ENCODE measurements at places on chromosomes 1 and 21. TPM values are rescaled to one million over a fixed set of nuclear protein-coding genes. Genes with fewer than 3 reads are reported as not detected.

GRCh38 chr1:65469126-65469888 lies 48.8 kb downstream of the LEPR start:
- no peak for DNase-seq

DNA sequence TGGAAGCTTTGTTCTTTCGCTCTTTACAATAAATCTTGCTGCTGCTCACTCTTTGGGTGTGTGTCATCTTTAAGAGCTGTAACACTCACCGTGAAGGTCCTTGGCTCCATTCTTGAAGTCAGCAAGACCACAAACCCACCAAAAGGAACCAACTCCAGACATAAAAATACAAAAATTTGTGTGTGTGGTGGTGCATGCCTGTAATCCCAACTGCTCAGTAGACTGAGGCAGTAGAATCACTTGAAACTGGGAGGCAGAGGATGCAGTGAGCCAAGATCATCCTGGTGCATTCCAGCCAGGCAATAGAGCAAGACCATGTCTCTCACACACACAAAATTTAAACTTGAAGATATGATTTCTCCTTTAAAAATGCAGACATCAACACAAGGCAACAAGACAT lies 1431.7 kb upstream of the B3GALT2 start:
- no peak for DNase-seq

The LCE3B gene
- total RNA-seq, result not detected

- no peak for DNase-seq
These were observed 364.5 kb upstream of the DUSP10 start for GRCh38 chr1:222106377-222106776.

The LCE1F gene
- total RNA-seq, result not detected

DNA sequence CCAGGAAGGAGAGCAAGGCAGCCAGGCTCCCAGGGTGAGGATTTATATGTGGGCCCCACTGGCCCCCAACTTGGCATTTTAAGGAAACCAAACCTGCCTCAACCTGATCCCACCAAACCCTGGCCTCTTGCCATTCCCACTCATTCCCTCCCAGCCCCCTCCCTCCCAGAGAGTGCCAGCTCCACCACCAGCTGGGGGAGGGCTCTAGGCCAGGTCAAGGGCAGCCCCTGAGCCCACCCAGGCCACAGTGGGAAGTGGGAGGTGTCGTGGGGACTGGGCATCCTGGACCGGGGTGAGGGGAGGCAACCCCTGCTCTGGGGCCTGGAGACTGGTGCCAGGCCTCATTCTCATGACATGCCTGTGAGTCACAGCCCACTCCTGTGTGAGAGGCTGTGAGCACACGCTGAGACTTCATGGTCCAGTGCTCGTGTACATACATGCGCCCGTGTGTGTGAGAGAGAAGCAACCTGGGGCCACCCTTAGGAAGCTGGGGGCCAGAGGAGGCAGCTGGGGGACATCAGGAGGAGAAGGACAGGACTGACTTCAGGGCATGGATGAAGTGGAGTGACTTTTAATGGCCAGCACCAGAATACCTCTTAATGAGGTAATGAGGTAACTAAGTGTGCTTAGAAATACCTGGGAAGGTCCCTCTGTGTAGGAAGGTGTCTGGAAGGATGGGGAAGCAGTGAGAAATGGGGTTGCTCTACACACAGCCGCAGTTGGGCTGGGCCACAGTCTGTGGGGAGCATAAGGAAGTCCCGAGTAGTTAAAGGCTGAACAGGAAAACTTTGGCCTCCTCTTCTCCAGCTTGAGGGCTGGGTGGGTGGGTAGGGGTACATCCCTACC lies at the start of gene S100A2:
Gene S100A2, minus strand, starts transcription at position 316 of the 846 bp plus-strand sequence. CDS start 1,967 bp downstream, outside the sequence.
- peak; percentile 75 for DNase-seq

DNA sequence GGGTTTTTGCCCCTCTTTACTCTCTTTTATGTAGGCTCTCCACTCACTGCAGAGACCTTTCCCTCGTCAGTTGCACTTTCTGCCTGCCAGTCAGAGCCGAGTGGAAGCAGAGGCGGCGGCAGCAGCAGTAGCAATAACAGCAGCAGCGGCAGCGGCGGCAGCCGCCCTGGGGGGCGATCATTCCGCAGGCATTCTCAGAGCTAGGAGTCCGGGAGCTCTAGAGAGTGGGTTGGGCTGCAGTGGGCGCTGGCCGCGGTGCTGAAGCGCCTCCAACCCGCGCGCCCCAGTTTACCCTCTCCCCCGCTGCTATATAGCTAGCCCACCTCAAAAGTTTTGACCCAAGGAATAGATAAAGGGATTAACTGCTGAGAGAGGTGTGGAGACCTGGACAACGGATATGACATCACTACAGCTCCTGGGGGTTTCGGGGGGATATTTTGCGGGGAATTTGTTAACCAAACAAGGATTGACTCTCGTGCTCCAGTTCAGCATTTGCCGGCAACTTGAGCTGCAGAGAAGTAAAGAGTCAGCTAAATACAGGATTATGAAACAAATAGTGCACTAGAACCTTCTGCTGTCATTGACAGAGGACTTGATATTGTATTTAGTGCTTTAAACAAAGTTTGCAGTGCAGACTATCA lies at the start of gene OLFM3:
Gene OLFM3, minus strand, starts transcription at position 102 of the 641 bp plus-strand sequence.
- no peak for DNase-seq

GRCh38 chr1:150577557-150578271 lies 1.7 kb downstream of the MCL1 start:
- no peak for DNase-seq

- peak; percentile 44 for DNase-seq
These were observed 16.9 kb downstream of the PFKFB2 start for GRCh38 chr1:207069858-207070506.

The CDK11A gene
- total RNA-seq, result 15.9 TPM

DNA sequence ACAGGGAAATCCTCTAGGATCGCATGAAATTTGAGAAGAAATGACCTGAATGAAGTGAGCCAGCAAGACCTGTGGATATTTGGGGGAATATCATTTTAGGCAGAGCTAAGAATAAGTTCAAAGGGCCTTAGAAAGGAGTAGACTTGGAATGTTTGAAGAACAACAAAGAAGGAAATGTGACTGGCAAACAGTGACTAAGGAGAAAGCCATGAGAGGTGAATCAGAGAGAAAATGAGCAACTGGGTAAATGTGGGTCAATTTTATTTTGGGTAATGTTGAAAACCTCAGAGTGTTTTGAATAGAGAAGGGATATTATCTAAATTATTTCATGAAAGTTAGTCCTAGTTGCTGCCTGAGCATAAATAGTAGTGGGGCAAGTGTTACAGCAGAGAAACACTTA lies 672.8 kb downstream of the LMO4 start:
- no peak for DNase-seq

- no peak for DNase-seq
These were observed at the start of gene CFAP74 for GRCh38 chr1:2003541-2004131. TSS of gene CFAP74 (minus strand) at chr1:2003786. CDS start at chr1:1990956, 12,830 bp downstream.

The GPX7 gene
- total RNA-seq, result 9.6 TPM

- peak; percentile 35 for DNase-seq
These were observed 8.2 kb upstream of the SMCP start for GRCh38 chr1:152869808-152870419.

GRCh38 chr1:203269654-203270020 lies 35.7 kb upstream of the BTG2 start:
- DNase-seq, result no peak

The TMPRSS3 gene
- total RNA-seq, result not detected

- no peak for DNase-seq
These were observed 15.8 kb upstream of the HSPG2 start for GRCh38 chr1:21952786-21953520.

DNA sequence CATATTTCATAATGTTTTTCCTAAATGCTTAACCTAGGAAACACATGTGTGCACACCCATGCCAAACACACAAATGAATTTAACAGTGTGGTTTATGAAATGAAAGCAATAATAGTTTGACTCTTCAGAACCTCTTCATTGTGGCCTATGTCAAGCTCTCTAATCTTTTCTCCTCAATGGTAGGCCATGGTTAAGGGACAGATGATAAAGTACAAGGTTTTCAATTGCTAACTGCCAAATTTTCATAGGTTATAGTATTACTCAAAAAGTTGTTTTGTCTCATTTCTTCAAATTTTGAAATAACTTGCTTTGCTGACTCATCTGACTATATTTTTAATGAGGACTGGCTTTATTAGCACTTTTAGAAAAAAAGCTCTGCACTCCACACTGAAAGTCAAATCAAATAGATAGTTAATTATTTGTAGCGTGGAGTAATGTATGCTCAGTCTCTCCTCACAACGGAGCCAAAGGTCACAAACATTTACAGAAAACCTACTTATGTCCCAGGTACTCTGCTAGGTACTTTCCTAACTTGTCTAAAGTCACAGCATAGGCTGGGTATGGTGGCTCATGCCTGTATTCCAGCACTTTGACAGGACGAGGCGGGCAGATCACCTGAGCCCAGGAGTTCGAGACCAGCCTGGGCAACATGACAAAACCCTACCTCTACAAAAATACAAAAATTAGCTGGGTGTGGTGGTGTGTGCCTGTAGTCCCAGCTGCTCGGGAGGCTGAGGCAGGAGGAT lies 3.0 kb upstream of the ADCY10 start:
- no peak for DNase-seq

The CLCA1 gene
- total RNA-seq, result not detected

GRCh38 chr1:107365527-107366240 lies 224.8 kb downstream of the NTNG1 start:
- DNase-seq, result no peak

- DNase-seq, result no peak
These were observed 11.4 kb downstream of the WNT2B start for GRCh38 chr1:112520166-112520565.

GRCh38 chr1:16617114-16617631 lies 3.8 kb upstream of the NBPF1 start:
- DNase-seq, result no peak

DNA sequence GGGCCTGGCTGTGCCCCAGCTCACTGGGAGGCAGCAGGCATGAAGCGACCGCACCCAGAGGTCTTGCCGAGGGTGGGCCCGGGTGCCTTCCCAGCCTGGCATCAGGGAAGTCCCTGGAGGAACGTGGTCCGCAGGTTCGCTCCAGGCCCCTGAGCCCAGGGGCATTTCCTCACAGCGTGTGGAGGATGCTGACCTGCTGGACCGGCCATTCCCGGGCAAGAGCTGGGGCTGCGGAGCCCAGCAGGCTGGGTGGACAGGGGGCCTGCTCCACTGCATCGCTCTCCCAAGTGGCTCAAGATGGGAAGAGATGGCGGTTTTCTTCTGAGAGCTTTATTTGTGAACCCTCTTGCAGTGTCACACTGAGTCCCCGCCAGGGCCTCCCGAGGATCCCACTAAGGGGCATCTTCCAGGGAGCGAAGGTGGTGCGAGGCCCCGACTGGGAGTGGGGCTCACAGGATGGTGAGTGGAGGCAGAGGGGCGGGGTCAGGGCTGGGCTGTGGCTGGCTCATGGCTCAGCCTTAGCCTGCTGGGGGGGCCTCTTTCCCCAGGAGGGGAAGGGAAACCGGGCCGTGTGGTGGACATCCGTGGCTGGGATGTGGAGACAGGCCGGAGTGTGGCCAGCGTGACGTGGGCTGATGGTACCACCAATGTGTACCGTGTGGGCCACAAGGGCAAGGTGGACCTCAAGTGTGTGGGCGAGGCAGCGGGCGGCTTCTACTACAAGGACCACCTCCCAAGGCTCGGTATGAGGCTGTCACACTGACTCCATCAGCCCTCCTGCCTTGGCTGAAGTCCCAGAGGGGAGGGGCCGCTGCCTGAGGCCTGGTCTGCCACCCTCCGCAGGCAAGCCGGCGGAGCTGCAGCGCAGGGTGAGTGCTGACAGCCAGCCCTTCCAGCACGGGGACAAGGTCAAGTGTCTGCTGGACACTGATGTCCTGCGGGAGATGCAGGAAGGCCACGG lies 7.2 kb upstream of the MMP23B start:
- peak; percentile 21 for DNase-seq

The TYW3 gene
- 8.6 TPM for total RNA-seq

DNA sequence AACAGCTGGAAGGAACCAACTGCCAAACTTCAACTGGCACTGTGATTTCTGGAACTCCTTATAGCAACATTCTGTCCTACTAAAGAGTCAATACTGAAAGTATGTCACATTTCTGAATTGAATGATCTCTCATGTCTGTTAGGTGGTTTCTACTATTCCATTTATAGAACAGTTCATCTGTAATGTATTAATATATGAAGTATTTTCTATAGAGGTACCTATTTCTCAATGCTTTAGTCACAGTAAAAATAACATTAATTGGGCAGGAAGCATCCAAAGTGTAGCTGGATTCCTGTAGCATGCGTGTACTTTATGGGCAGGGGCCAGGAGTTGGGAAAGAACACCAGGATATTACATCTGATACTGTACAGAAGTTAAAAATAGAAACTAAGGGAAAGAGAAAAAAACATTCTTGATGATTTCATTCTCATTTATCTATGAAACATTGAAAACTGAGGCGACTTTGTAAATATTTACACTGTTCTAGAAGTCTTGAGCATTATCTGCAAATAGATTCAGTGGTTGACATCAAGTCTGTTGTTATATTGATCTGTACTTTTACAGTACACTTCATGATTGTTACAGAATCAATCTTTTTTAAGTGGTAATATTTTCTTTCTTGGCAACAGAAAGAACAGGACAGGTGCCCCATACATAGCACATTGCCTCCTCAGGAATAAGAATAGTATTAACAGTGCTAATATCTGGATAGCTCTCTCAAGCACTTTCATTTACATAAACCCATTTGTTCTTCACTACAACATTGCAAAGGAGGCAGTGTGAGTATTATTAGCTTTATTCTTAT lies 6.2 kb upstream of the ZNF281 start:
- DNase-seq, result peak; percentile 69

- DNase-seq, result no peak
These were observed 76.7 kb upstream of the GPR88 start for GRCh38 chr1:100461222-100461621.

The ACOT11 gene
- total RNA-seq, result 4.5 TPM

- DNase-seq, result no peak
These were observed 16.0 kb downstream of the ABCA4 start for GRCh38 chr1:94104776-94105580.

DNA sequence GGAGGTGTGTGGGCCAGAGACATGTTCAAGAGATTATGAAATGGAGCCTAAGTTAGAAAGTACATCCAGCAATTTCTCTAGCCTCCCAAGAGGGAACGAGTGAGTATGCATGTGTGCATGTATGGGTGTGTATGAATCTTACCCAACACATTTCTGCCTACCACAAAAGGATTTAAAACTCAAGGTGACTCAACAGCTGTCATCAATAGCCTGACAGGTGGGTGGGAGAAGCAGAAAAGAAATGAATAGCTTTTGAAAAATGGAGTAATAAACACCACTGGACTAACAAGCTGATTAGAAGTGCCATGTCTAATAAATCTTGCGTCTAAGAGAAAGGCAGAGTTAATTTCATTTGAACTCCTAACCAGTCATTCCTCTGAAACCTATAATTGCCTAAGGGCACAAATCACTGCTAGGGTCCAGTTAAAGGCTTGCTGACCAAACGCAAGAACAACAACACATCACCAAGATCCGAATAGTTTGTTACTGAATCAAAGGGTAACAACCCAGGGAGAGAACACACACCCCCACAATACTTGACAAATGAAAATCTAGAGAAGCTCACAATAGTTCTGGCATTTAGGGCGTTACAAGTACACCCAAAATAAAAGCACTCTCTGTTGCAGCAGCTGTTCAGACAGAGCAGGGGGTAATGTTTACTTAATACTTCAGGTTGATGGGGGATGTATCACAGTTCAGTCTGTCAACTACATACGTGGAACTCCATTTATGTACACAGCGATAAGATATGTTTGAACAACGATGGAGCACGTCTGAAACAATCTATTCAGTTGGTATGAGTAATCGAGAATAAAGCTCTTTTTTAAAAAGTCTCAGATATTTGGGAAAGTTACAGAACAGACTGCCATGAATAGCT lies 1.4 kb downstream of the KIAA0319L start:
- DNase-seq, result no peak

- no peak for DNase-seq
These were observed 8.8 kb upstream of the TENT5B start for GRCh38 chr1:27021354-27022031.

The SASS6 gene
- 1.1 TPM for total RNA-seq
